Activated CD8-positive, alpha-beta memory T cell treated with anti-CD3 and anti-CD28 coated beads for 24 hours (primary cell): ENCODE measurements at places on chromosomes 4 and X.

GRCh38 chr4:74658116-74658515 is 136.2 kb downstream of the BTC start:
- DNase-seq, result no peak

GRCh38 chrX:7263961-7264360 is 116.0 kb upstream of the PUDP start:
- no peak for DNase-seq

DNA sequence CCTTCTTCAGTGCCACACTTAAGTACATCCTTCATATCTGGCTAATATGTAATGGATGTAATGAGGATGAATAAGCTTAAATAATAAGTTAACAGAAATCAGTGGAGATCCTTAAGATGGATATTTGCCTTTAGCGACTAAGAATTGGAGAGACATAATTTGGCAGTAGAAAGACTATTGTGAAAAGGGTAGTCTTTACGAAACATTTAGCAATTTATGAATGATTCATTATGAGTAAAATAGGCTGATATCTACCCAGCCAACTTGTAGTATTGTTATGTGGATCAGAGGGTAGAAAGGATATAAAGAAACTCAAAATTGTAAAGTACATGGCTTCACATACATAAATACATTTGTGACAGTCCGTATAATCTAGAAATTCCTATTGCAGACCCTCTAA is 2371.8 kb downstream of the PCDH7 start:
- DNase-seq, result no peak

DNA sequence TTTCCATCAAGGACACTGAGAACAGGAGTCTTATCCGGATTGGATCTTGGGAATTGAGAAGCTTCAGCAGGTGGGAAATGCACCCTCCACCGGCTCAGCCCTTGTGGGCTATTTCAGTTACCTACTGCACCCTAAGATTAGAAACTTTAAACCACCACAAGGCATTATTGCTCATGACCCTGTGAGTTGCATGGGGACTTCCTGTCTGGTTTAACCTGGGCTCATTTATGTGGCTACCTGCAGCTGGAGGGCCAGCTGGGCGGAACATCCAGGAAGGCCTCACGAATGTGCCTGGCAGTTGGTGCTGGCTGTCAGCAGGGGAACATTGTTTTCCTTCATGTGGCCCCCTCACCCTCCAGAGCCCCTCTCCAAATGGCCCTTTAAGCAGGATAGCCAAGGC is 164.1 kb downstream of the DEFB131A start:
- DNase-seq, result no peak

DNA sequence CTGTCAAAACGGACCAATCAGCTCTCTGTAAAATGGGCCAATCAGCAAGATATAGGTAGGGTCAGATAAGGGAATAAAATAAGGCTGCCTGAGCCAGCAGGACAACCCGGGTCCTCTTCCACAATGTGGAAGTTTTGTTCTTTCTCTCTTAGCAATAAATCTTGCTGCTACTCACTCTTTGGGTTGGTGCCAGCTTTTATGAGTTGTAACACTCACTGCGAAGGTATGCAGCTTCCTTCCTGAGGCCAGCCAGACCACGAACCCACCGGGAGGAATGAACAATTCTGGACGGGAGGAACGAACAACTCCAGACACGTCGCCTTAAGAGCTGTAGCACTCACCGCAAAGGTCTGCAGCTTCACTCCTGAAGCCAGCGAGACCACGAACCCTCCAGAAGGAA is 287.8 kb downstream of the RAPGEF2 start:
- no peak for DNase-seq

- DNase-seq, result no peak
Measured at GRCh38 chr4:41866799-41867677, 68.2 kb upstream of the TMEM33 start.

DNA sequence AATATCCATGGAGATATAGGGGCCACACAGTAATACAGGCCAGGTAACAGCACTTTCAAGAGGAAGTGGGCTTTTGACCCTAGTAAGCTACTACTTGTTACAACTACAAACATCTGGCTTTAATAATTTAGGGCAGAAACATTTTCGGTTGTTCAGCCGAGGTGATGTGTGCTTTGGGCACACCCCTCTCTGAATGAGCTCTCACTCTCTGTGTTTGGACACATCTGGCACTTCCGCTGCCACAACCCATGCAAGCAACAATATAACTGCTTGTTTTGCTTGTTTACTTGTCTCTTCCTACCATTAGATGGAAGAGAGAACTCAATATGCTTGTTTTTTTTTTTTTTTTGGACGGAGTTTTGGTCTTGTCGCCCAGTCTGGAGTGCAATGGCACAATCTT is 277.2 kb downstream of the HS3ST1 start:
- no peak for DNase-seq

DNA sequence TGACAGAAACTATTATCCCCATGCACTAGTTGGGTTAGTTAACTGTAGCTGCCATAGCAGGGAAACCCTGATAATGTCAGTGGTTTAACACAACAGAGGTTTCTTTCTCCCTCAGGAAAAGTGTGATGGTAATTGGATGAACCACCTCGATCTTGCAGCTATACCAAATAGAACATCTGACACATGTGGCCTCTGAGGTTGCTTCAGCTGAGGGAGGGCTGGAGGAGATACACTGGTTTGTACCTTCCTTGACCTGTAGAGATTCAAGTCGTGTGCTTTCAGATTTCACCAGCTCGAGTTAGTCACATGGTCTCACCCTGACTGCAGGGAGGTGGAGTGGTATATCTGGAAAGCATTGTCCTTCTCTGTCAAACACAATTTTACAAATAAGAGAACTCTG is 147.2 kb upstream of the SFRP2 start:
- no peak for DNase-seq

- DNase-seq, result no peak
Measured at GRCh38 chr4:178086320-178086719, 644.1 kb upstream of the AGA start.

- DNase-seq, result no peak
Measured at GRCh38 chr4:173511787-173512361, 18.2 kb downstream of the HAND2 start.

DNA sequence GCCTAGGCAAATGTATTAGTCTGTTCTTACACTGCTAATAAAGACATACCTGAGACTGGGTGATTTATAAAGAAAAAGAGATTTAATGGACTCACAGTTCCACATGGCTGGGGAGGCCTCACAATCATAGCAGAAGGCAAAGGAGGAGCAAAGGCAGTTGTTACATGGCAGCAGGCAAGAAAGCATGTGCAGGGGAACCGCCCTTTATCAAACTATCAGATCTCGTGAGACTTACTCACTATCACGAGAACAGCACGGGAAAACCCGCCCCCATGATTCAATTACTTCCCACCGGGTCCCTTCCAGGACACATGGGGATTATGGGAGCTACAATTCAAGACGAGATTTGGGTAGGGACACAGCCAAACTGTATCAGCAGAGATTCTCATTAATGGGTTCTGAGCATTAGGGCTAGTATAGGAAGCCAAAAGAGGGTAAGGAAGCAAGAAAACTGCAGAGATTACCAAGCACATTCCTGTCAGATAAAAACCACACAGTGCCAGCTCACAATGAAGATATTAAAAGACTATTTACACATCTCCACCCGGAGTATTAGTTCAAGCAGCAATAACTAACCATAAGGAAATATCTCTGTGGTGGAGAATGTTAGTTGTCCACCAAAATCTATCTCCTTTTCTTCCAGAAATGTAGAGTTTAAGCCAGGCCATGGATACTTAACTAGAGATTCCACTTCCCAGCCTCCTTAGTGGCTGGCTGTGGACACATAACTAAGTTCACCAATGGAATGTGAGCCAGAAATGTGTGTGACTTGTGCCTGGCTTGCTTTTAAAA is 61.2 kb upstream of the HOPX start:
- DNase-seq, result no peak

GRCh38 chr4:83010522-83011318 is at the start of gene LIN54:
Gene LIN54 (minus strand): TSS chr4:83010823. CDS start chr4:82984844, 25,979 bp downstream.
- DNase-seq, result peak; percentile 86

GRCh38 chrX:24479924-24480323 is 14.8 kb downstream of the PDK3 start:
- peak; percentile 72 for DNase-seq

GRCh38 chr4:98656886-98657285 is 1.5 kb downstream of the TSPAN5 start:
- DNase-seq, result no peak

GRCh38 chrX:150361070-150361776 is 1.9 kb upstream of the MAMLD1 start:
- peak; percentile 73 for DNase-seq

DNA sequence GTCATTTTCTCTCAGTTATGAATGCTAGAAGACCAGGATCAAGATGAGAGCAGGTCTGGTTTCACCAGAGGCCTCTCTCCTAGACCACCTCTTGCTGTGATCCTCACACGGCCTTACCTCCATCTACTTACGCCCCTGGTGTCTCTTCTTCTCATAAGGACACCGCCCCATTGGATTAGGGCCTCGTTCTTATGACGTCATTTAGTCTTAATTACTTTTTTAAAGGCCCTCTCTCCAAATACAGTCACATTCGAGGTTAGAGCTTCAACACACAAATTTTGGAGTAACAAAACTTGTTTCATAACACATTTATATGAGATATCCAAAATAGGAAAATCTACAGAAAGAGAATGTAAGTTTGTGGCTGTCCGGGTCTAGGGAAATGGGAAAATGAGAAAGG is 391.0 kb upstream of the PITX2 start:
- DNase-seq, result no peak

- DNase-seq, result no peak
Measured at GRCh38 chrX:68652326-68653170, 5.1 kb downstream of the STARD8 start.

DNA sequence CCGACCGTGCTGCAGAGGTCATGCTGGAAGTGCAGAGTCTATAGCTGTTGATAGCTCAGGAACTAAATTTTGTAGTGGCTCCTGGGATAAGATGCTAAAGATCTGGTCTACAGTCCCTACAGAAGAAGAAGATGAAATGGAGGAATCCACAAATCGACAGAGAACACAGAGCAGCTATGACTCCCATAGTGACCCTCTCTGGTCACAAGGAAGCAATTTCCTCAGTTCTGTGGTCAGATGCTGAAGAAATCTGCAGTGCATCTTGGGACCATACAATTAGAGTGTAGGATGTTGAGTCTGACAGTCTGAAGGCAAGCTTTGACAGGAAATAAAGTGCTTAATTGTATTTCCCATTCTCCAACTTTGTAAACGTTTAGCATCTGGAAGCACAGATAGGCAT is 8.8 kb downstream of the MANBA start:
- DNase-seq, result no peak

GRCh38 chrX:29535212-29536162 is 679.9 kb upstream of the MAGEB2 start:
- no peak for DNase-seq

GRCh38 chr4:42615131-42615763 is 41.7 kb downstream of the ATP8A1 start:
- no peak for DNase-seq

DNA sequence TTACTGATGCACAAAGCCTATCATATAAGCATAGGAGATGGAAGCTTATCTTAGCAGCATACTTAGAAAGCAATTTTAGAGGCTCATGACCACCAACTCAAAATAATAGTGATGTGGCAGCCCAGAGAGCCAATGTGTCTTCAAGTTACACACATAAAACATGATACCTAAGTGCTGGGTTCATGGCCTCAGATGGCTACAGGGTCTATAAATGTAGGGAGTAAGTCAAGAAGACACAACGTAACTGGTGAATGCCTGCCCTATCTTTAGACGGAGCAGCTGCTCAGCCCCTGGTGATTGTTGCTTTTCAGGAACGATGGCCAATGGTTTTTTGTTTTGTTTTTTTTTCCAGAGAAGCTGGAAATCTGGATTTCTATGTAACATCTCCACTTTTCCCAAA is 42.8 kb downstream of the RNF150 start:
- no peak for DNase-seq

DNA sequence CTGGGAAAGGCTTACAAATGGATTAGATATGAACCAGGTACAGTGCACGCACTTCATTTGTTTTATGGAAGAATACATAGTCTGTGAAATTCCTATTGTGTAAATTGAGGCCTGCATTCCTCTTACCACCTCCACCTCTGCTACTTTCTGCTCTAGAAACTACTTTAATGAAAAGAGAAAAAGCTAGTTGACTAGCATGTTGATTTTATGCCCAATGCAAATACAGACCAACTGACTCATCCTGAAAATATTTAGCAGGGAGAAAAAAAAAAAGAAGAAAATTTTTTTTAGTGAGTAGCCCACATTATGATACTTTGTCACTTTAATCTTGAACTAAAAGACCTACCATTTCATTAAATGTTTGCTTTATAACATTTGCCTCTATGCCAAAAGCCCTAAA is 41.2 kb downstream of the DCLK2 start:
- no peak for DNase-seq

DNA sequence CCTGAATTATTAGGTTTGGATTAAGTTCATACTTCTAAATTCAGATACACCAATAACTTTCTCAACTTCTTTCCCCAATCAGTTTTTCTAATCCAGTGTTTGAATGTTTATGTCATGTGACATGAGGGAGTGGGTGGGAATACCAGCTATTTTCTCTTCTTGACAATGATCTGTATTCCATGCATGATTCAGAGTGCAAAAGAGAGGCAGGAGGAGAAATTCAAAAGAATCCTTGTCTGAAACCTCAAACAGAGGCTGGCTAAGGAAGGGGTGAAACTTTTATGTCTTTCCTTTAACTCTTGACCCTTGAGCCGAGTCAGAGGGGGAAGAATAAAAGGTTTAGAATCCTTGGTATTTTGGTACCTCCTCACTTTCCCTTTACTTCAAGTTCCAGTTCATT is 544.7 kb downstream of the SPRY1 start:
- DNase-seq, result no peak

DNA sequence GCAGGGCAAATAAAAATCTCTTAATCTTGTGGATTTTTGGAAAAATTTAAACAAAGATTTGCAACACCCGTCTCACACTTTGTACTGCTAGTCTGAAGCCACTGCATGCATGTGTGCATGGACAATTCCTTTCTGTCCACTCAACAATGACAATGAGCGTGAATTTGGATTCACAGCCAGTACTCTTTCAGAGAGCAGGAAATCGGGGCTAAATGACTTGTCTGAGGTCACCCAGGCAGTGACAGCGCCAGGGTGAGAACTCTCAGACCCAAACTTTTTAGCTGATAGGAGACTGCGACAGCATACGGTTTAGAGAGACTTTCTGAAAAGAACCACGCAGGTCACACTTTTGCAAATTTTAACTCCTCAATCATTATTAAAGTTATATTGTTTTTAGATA is 90.9 kb downstream of the ZNF827 start:
- DNase-seq, result no peak

GRCh38 chrX:123920105-123920785 is 41.3 kb upstream of the STAG2 start:
- no peak for DNase-seq

- DNase-seq, result no peak
Measured at GRCh38 chr4:152158225-152158624, 377.7 kb downstream of the FBXW7 start.

- DNase-seq, result no peak
Measured at GRCh38 chr4:147345662-147346061, 135.2 kb upstream of the EDNRA start.

GRCh38 chr4:88526221-88526815 is 2.7 kb upstream of the PYURF start:
- no peak for DNase-seq

GRCh38 chr4:41538887-41539498 is 1.0 kb downstream of the LIMCH1 start:
- DNase-seq, result no peak
